ENCODE measurements at places on chromosomes 12 and 14.

DNA sequence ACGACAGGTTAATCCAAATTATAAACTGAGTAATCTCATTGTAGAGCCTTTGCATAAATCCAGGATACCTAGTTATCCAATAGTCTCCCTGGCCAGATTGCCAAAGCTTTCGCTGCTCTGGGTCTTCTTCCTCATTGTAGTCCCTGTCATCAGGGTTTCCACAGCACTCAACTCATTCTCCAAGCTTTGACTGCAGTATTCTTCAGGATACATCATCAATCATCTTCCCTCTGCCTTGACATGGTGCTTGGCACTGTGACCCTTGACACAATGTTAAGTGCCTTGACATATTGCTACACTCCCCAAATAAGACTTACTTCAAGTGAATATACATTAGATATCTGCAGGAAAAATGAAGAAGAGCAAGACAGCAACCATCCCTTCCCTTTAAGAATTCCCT is 60.1 kb upstream of the RESF1 start:
- no peak for DNase-seq

- DNase-seq: peak; percentile 75
These were observed 247.1 kb downstream of the AKAP6 start for GRCh38 chr14:32576088-32576795.

DNA sequence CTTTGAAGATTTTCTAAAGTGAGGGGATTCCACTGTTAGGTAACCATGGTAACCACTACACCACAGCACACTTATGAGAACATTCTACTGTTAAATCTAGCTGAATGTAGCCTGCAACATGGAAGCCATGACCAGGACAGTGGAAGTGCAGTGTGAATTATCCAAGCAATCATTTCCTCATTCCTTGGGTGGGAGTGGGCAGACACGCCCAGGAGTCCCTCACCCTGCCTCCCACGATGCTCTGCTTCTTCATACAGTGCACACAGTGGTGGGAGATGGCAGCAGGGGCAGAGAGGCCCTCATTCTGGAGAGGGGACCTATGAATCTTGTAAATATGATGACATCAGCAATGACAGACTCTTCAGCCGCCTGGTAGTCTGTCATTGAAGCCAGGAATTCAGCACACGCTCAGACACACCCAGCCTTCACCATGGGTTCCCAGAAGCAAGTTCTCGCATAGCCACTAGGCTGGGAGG is 70.1 kb upstream of the HOXC13 start:
- peak; percentile 33 for DNase-seq

GRCh38 chr12:113276306-113276705 is 55.0 kb downstream of the TPCN1 start:
- no peak for DNase-seq

DNA sequence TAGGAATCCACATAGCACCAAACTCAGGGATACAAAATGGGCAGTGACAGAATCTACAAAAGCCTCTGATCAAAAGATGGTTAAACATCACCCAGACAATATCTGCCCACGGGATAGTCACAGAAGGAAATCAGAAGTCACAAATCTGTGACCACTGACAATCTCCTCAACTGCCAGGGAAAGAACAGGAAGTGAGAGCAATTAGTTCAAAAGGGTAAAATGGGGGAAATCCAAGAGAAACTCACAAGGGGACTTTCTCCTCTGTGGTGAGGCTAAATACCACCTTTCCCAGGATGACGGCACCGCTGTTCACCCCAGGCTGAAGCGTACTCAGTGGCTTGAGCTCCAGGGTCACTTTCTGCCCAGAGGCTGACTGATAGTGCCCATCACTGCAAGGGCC is 10.7 kb downstream of the TTC5 start:
- peak; percentile 40 for DNase-seq

GRCh38 chr12:31834150-31834549 is 105.3 kb upstream of the AMN1 start:
- no peak for DNase-seq

DNA sequence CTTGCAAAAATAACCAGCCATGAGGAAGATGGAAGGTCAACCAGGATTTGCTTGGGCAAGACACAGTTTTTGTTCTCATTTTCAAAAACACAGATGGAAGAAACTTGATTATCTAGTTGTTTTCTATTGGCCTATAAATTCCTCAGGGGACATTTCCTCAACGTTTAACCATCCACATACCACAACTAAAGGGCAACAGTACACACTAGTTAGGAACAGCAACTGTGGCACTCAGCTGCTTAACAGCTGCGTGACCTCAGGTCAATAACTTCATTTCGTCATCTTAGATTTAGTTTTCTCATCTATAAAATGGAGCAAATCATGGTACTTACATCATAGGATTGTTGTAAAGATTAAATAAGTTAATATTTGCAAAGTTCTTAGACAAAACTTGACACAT is 18.7 kb downstream of the SSTR1 start:
- DNase-seq: no peak

DNA sequence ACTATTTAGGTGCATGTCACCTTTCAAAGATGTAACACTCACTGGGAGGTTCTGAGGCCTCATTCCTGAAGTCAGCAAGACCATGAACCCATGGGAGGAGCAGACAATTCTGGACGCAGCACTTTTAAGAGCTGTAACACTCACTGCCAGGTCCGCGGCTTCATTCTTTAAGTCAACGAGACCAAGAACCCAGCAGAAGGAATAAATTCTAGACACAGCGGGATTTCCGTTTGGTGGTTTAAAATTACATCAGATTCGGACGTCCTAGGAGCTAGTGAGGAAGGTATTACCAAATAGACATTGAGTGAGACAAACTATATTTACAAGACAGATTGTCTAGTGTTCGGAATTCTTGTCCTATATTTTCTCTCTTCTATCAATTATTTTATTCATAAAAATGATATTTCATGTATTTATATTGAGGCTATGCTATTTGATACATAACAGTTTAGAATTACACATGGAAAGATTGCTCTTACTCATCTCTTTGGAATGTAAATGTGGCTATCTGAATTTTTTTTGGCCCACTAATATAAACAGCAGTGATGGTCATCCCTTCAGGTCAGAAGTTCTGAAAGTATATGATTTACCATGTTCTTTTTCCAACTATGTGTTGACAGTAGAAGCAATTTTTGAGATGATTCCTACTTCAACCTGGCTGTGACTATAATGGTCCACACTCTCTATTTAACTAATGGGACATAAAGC is 1973.0 kb upstream of the FLRT2 start:
- peak; percentile 68 for DNase-seq

DNA sequence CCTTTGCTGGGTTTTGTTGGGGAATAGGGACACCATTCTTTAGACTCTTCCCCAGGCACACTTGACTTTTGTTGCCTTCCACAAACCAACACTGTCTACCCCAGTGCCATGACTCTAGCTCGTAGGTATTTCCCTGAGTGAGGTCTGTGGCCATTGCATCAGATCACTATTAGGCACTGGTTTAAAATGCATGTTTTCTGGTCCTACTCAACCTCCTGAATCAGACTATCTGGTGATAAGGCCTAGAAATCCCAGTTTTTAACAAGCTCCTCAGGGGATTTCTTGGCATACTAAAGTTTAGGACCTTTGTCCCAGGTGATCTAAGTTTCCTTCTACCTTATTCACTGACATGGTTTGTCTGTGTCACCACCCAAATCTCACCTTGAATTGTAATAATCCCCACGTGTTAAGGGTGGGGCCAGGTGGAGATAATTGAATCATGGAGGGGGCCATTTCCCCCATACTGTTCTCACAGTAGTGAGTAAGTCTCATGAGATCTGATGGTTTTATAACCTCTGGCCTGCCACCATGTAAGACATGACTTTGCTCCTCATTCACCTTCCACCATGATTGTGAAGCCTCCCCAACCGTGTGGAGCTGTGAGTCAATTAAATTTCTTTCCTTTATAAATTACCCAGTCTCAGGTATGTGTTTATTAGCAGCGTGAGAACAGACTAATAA is 87.8 kb upstream of the PSMC1 start:
- peak; percentile 16 for DNase-seq

DNA sequence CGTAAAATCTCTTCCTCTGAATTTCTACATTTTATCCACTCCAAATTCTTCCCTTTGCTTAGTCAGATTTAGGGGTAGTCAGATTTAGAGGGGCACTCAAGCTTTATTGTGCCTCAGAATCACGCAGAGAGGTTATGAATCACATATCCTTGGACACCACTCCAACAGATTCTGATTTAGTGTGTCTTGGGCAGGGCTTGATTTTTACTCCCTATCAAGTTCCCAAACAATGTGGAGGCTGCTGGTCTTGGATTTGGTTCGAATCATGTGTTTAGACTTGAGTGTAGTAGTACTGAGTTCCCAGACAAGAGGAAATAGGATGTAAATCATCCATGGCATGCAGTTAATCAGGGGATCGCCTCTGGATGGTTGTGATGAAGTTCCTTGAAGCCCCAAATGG is 298.1 kb upstream of the CLEC14A start:
- DNase-seq: no peak

DNA sequence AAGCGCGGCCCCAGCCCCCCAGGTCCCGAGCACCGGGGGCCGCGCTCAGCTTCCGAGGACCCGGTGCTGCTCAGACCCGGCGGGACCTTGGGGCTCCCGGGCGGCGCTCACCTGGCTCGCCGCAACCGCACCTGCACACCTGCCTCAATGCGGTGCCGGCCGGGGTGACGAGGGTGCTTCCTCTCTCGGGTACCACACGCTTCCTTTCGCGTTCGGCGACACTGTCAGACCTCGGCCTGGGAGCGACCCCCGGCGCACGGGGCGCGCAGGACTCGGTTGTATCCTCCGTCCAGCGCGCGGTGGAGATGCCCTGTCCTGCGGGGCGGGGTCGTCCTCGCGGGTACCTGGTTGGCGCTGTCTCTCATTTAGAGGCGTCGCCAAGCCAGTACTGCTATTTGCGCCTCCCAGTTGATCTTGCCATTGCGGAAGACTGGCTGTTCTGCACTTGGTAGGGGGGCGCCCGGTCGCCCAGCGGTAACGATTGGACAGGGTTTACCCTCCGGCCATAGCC is 718 bp downstream of the PACS2 start:
- DNase-seq: peak; percentile 56

DNA sequence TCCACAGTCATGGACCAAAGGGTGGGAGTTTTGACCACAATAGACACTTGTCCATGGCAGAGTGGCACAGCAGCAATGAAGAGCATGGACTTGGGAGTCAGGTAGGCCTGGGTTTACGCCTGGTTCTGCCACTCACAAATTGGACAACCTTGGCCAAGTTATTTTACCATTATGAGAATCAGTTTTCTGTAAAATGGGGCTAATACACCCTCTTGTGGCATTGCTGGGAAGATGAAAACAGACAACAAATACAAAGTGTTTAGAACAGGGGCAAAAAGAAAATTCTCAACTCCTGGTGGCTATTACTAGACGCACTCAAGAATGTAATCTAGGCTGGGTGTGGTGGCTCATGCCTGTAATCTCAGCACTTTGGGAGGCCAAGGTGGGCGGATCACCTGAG is 2.6 kb downstream of the C12orf43 start:
- no peak for DNase-seq

GRCh38 chr14:41360126-41360525 is 246.6 kb upstream of the LRFN5 start:
- no peak for DNase-seq

DNA sequence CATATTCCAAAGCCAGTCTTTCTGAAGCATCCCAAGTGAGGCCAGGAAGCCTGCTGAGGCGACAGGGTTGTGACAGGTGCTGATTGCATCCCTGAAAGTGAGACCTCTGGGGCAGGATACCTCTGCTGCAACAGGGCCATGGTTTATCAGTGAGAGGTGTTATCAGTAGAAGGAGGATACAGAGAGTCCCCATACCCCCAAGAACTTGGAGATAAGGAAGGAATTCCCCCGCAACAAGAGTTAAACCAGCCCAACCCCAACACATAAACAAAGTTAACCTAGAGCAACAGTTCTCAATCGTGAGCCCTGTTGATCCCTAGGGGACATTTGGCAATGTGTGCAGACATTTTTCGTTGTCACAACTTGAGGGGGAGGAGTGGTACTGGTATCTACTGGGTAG is 233.1 kb upstream of the NOS1 start:
- DNase-seq: no peak

DNA sequence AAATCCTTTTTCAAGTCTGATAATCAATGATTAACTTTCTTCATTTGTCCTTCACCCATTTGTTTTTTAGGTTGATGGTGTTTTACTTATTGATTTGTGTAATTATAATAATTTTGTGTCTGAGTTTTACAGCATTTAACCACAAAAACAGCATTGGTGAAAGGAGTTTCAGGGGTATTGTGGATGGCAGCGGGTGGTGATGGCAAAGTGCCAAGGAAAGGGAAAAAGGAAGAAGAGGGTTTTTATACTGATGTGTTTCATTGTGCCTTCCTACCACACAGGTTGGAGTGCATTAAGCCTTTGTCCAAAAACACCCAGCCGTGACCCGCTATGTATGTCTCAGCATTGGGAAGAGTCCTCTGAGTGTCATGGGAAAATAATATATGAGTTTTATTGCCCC is 150.3 kb downstream of the DAD1 start:
- DNase-seq: no peak

- DNase-seq: no peak
These were observed 326.9 kb downstream of the TMEM121 start for GRCh38 chr14:105853089-105853906.

DNA sequence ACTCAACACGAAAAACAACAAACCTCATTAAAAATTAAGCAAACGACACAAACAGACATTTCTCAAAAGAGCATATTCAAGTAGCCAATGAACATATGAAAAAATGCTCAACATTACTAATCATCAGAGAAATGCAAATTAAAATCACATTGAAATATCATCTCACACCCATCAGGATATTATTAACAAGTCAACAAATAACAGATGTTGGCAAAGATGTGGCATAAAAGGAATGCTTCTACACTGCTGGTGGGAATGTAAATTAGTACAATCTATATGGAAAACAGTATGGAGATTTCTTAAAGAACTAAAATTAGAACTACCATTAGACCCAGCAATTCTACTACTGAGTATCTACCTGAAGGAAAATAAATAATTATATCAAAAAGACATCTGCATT is 182.2 kb downstream of the KITLG start:
- DNase-seq: no peak

GRCh38 chr12:28145216-28145615 is 45.0 kb upstream of the CCDC91 start:
- DNase-seq: no peak

DNA sequence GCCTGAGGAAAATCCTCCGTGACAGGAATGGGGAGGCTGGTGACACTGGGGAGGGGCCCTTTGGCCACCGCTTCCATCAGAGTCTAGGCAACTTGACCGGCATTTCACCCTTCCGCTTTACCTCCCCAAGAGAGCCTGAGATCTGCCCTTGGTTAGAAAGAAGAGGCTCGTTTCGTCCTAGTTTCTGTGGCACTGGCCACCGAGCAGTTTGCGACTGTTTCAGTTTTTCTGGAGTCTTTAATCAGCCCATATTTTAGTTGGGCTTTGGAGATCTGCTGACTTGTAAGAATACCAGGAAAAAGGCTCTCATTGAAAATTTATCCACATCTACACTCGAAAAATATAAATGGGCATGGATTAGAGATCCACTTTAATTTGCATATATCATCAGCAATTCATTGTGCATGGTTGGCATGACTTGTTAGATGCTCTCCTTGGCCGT is 414 bp upstream of the ANKS1B start:
- DNase-seq: no peak

- DNase-seq: no peak
These were observed 94.8 kb downstream of the NINJ2 start for GRCh38 chr12:568486-568885.

GRCh38 chr12:4607056-4607455 is 41.8 kb downstream of the AKAP3 start:
- DNase-seq: no peak

GRCh38 chr12:53336181-53336681 is at the start of gene SP7:
Gene SP7, minus strand, starts transcription at chr12:53336354. Its CDS starts 708 bp downstream, at chr12:53335646.
- no peak for DNase-seq
